Fibroblast of gingiva (primary cell): ENCODE measurements at places on chromosomes 5 and 9.

- DNase-seq: no peak
Observed at GRCh38 chr9:94905606-94906005, 179.1 kb downstream of the AOPEP start.

DNA sequence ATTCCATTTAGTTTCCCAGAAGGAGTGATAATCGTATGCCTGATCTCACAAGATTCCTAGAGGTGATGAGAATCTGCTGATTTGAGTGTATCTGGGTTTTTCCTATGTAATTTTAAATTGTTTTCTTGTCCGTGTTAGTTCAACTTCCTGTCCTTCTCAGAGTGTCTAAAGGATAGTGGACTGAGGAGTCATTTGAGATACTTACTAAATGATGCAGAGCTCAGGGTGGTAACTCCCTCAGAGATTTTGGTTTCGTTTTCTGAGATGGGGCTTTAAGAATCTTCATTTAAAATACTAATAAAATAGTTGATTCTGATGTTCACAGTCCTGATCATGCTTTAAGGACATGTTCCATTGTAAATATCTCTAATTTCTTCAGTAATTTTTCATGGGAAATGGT lies 30.3 kb downstream of the MELK start:
- peak; percentile 30 for DNase-seq

DNA sequence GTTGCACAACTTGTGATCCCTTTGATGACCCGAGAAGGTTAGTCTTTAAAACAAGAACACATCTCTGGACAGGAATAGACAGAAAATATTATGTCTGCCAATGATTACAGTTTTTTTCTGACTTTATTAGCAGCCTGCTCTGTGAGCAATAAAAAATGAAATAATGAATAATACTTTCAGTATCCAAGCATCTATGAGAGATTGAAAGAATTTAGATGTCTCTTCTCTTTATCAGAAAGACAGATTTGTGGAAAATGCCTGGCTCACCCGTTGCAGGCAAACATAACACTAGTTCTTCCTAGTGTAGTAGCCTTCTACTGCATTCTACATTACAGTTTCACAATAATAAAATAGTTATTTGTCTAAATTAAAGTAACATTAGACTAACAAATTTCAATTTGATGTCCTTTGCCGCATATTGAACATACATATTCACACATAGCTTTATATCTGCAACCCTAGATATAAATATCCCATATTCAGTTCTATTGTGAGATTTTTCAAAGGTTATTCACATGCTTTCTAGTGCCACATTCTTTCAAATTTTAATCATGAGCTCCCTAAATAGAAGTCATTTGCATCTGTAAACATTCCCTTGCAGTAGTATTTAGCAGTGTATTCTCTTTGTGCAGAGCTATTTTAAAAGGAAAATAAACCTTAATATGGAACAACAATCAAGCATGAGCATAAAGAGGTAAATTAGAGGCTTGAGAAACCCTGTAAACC lies 267.3 kb downstream of the EFNA5 start:
- no peak for DNase-seq

GRCh38 chr9:87076825-87077224 lies 129.5 kb upstream of the GAS1 start:
- DNase-seq: no peak

DNA sequence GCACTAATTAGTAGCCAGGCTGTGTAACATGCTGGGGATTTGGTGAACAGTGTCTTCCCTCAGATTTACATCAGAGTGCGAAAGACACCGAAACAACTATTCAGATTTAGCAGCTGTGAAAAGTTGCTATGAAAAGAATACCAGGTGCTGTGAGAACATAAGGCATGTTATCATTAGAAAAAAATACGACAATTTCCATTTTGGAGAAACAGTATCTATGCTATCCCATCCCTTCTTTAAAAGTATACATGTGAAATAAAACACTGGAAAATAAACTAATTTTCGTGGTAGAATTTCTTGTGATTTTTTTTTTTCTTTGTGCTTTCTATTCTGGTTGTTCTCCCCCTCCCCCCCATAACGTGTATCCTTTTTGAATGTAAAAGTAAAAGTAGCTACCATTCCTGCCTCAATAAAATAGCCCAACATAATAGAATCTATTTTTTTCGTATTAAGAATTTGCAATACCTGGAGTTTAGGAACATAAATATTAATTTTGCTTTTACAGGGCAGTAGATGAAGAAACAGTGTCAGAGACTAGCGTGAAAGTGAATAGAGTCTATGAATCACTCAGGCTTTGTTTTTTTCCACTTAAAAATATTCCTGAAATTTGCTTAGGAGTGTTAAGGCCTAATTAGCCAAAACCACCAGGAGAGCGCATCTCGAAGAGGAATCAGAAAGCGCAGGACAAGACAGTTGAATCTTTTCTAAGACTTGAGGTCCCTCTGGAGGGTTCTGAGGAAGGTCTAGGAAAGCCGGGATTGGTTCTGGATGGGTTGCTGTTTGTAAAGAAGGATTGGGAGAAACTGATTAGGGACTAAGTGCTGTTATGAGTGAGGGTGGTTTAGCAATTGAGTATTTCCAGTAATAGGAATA lies 813 bp upstream of the SLU7 start:
- DNase-seq: no peak

- DNase-seq: no peak
Observed at GRCh38 chr5:179152144-179152895, 92.1 kb downstream of the ZNF354C start.

- DNase-seq: no peak
Observed at GRCh38 chr5:2681476-2681875, 70.0 kb downstream of the IRX2 start.

DNA sequence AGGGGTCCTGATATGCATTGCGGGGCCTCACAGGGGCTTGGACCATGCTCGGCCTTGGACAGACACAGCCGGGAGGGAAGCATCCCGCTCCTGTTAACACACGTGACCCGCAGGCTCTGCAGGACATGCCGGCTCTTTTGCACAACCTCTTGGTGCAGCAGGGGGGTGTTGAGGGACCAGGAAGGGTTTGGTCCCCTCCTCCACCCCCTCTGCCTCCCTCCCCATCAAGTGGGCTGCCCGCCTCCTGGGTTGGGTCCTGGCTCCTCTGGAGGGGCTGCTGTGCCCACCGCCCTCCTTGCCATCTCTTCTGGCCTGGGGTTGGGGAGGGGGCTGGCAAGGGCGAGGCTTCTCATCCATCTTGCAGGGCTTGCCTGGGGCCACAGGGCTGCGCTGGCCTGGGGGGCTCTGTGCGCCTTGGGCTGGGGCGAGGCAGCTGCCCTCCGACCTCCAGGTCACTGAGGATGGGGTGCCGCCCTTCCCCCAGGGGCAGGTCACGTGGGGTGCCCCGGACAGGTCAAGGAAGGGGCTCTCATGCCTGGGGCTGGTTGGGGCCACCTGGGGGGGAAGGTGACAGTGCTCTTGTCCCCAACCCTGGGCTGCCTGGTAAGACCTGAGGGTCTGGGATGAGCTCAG lies 16.8 kb upstream of the SLC9A3 start:
- DNase-seq: no peak

- DNase-seq: no peak
Observed at GRCh38 chr9:112132356-112132755, 42.7 kb downstream of the SUSD1 start.

GRCh38 chr5:149936044-149936699 lies 8.4 kb downstream of the PDE6A start:
- DNase-seq: no peak

DNA sequence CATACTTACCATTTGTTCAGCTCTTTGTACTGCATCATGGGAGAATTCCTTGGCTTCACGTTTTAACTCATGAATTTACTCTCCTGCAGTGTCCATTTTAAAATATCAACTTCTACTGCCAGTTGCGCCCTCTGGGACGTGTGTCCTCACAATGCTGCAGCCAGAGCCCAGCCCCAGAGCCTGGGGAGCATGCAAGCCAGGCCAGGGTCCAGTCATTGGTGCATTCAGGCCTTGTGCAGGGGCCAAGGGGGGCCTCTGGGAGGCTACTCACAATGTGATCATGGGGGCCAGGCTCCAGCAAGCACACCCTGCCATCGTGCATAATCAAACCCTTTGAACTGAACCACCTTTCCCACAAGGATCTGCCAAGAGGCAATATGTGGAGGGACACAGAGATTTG lies 105.6 kb upstream of the CCDC112 start:
- no peak for DNase-seq

DNA sequence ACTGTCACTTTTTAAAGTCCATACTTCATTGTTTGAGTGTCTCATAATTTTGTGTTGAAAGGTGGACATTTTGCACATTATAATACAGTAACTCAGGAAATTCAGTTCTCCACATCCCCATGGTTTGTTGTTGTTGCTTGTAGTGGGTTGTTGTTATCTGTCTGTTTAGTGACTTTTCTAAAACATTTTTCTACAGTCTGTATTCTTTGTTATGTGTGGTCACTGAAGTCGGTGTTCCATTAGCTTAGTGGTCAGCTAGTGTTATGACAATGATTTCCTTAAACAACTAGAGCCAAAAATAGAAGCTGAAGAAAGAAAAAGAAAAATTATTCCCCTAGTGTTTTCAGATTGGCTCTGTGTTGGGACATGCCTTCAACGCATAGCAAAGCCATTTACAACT lies 5.6 kb upstream of the IL33 start:
- DNase-seq: no peak

DNA sequence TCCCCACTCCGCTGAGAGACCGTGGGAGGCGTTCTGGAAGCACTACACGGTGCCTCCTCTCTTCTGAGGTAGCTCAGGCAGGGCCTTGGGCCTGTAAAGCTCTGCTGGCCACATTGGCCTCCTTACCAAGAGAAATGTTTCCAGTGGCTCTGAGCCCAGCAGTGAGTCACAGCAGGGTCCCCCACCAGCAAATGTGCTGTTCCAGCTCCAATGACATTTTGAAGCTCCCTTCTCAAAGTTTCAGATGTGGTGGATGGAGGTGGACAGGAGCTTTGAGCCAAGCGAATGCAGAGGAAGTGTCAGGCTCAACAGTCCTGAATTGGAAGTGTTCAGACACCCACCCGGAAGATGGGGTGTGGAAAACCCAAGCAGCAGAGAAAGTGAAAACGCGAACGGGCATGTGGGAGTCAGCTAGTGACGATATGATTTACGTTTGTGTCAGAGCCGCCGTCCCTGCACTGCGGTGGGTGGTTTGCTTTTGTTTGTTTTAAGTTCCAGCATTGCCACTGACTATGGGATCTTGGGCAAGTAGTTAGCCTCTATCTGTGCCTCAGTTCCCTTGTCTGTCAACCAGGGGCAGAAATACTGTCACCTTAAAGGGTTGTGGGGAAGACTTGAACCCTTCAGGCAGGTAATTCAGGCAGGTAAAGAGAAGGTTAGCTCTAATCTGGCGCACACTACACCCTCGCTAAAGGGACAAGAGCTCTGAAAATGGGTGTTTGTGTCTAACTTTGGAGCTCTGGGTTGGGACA lies 38.2 kb downstream of the C5orf15 start:
- no peak for DNase-seq

GRCh38 chr9:35757226-35757891 lies 3.3 kb upstream of the MSMP start:
- DNase-seq: no peak

GRCh38 chr5:98904780-98905179 lies 24.0 kb downstream of the CHD1 start:
- no peak for DNase-seq

DNA sequence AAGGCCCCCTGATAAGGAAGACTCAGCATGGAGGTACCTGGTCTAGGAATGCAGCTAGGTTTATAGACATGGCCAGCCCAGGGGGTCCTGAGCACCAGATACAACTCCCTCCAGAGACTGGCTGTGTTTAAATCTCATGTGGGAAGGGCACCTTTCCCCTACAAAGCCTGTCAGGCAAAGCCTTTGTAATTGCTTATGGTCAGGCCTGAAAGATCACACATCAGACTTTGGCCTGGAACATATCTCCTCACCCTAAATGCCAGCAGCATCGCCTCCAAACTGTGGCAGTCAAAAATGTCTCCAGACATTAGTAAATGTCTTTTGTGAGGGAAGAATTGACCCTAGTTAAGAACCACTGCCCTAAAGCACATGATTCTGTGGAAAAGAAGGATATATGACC lies 51.6 kb upstream of the MACIR start:
- DNase-seq: no peak

GRCh38 chr5:155926766-155927165 lies 400.2 kb upstream of the SGCD start:
- DNase-seq: no peak

DNA sequence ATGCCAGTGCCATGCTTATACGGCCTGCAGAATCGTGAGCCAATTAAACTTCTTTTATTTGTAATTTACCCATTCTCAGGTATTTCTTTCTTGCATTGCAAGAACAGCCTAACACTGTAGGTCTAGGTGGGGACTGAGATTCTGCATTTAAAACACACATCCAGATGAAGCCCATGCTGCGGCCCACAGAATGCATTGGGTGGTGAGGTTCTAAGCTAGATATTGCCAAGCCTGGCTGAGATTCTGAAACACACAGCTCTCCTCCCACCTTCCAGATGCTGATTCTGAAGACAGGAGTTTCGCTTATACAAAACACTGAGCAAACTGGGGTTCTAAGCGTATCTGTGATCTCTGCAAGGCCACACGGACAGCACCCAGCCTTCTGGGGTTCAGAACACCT lies 75.1 kb downstream of the DAPK1 start:
- DNase-seq: no peak

DNA sequence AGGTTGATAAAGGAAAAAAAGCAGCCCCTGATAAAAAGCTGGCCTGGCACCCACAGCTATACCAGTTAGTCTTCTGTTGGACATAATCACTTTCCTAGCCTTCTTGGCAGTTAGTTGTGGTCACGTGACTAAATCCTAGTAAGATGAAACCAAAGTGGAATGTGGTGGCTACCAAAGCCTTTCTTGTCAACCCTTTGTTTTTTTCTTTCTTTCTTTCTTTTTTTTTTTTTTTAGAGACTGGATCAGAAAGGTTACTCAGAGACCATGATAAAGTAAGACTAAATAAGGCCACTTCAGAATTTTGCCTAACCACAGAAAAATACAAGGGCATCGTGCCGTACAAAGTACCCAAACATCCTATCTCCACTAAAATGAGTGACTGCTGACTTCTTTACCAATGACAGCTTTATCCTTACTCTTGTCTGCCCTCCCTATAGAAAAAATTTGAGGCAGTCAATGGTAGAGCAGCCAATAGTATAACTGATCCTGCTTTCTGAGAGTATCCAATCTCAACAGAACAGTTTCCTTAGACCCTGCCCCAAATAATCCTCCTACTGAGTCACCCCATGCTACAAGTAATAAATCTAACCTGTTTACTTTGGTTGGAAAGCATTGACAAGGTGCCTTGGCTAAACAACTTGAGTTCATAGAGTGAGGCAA lies 14.2 kb upstream of the KIF27 start:
- peak; percentile 81 for DNase-seq

GRCh38 chr5:58985759-58986158 lies 402.9 kb downstream of the RAB3C start:
- no peak for DNase-seq
